ENCODE measurements at places on chromosomes 13 and 19.

GRCh38 chr19:29687244-29687896, 22.1 kb downstream of the PLEKHF1 start:
- DNase-seq, result no peak

- no peak for DNase-seq
Observed at GRCh38 chr13:96958286-96958891, 35.9 kb downstream of the OXGR1 start.

DNA sequence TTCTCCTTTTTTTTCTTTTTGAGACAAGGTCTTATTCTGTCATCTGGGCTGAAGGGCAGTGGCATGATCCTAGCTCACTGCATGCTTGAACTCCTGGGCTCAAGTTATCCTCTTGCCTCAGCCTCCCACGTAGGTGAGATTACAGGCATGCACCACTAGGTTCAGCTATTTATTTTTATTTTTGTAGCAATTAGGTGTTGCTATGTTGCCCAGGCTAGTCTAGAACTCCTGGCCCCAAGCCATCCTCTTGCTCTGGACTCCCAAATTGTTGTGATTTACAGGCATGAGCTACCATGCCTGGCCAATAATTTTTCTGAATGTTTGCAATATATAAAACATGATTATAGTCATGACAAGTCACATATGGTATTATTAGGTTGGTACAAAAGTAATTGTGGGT, 161.1 kb upstream of the ATXN8OS start:
- no peak for DNase-seq

DNA sequence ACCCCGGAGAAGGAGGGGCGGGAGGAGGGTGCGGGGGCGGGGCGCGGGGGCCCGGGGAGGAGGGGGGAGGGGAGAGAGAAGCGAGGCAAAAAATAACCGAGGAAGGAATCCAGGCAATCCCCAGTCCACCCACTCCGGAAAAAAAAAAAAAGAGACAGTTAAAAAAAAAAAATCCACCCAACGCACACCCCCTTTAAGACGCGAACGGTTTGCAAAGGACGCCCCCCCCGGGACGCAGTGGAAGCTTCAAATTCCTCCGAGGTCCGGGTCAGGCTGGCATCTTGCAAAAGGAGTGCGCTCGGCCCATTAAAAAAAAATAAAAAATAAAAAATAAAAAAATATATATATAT, at the start of gene CACNA1A:
TSS of gene CACNA1A (minus strand) at position 9 of the 350 bp plus-strand sequence. CDS start 255 bp downstream, outside the sequence.
- DNase-seq, result no peak

GRCh38 chr13:31081316-31081715, 80.4 kb downstream of the HSPH1 start:
- DNase-seq, result no peak

- no peak for DNase-seq
Observed at GRCh38 chr13:44609137-44609536, 33.0 kb upstream of the TSC22D1 start.

GRCh38 chr19:49479975-49480628, 6.1 kb downstream of the FLT3LG start:
- no peak for DNase-seq

- DNase-seq, result no peak
Observed at GRCh38 chr19:33365691-33366090, 7.8 kb upstream of the CEBPG start.

- no peak for DNase-seq
Observed at GRCh38 chr19:46369817-46370216, 22.9 kb downstream of the PPP5C start.

GRCh38 chr13:51534041-51534817, 50.0 kb upstream of the WDFY2 start:
- no peak for DNase-seq

DNA sequence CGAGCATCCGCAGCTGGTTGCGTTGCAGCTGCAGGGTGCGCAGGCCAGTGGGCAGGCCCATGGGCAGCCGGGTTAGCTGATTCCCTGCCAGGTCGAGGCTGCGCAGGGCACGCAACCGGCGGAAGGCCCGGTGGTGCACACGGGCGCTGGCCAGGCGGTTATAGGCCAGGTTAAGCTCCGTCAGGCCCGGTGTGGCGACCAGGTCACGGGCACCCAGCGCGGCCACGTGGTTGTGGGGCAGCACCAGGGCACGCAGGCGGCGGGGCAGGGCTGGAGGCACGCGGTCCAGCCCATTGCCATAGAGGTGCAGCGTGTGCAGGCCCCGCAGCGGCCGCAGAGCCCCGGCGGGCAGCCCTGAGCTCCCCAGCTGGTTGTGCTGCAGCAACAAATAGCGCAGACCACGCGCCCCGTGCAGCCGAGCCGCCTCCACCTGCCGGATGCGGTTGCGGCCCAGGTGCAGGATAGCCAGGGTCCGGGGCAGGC, 5.3 kb downstream of the PODNL1 start:
- no peak for DNase-seq

DNA sequence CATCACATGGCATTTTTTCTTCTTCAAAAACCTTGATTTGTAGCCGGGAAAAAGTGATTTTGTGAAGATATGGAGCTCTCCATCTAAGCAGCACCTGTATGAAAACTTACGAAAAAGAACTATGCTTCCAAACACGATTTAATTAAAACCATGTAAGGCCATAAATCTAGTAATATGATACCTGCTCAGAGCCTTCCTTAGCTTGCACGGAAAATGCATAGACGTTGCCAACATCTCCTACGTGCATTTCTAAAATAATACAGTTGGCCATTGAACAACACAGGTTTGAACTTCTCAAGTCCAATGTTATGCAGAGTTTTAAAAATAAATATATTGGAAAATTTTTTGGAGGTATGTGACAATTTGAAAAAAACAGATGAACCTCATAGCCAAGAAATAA, 59.1 kb upstream of the RNF113B start:
- DNase-seq, result no peak

DNA sequence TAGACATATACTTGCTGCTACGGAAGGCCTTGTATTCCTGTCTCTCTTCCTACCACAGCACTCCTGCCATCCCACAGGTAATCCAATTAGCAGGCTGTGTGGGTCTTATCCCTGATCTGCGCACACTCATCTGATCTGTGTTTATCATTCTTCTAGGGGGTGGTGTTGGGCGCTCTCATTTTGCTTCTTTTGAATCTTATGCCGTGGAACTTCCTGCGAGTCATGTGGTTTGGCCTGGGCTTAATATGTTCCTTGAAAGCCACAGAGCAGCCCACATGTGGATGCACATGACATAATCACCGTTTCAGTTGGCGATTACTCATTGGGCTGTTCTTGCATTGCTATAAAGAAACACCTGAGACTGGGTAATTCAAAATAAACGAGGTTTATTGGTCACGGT, 7.5 kb downstream of the RASA3 start:
- DNase-seq, result peak; percentile 58

GRCh38 chr13:46648166-46648607, 95.2 kb downstream of the LRCH1 start:
- no peak for DNase-seq
